ENCODE measurements at places on chromosomes 11 and 22.

- no peak for DNase-seq
Observed at GRCh38 chr22:26580240-26580962, 9.5 kb downstream of the TPST2 start.

GRCh38 chr11:17992916-17993315 lies 19.9 kb downstream of the SERGEF start:
- DNase-seq = no peak

DNA sequence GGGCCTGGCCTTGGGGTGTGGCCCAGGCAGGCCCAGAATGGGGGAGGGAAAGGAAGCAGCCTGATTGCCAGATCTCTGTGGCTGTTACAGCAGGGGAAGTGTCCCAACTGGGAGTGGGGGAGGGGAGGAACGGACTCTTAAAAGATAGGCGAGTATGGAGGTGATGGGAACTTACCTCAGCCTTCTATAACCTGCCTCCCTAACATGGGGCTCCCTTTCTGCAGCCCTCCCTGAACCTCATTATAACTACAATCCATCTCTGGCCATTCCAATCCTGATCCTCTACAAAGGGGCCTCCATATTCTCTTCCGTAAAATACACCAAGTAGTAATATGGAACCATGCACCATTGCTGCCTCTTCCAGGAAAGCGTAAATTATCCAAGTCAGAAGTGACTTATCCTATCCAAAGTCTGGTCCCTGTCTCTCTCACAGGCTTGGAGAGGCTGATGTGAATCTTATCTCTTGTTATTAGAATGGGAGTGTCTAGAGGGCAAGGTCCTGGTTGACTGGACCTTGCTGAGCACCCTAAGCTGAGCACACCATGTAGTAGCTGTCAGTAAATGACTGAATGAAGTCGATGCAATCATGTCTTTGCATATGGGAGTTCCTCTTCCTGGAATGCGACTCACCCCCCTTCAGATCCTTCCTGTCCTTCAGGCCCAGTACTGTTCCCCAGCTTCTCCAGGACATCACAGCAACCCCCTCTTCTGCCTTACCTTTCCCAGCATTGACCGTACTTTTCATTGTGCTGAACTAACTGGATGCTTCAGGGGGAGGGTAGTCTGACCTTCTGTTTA lies 5.9 kb downstream of the RHOG start:
- no peak for DNase-seq

GRCh38 chr11:94507485-94507884 lies 4.8 kb upstream of the C11orf97 start:
- DNase-seq = no peak

DNA sequence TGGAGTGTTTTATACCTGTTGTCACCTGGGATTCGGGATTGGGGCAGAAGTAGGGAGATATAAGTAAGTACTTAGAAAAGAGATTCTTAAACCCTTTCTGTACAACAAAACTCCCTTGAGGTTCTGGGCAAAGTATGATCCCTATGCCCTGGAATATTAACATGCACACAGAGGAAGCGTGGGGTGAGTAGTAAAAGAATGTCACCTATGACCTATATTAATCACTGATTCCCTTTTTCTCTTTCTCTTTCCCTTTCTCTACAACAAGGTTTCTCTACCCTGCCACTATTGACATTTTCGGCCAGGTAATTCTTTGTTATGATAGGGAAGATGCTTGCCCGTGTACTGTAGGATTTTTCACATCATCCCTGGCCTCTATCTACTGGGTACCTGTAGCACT lies 209.7 kb upstream of the PLET1 start:
- no peak for DNase-seq

DNA sequence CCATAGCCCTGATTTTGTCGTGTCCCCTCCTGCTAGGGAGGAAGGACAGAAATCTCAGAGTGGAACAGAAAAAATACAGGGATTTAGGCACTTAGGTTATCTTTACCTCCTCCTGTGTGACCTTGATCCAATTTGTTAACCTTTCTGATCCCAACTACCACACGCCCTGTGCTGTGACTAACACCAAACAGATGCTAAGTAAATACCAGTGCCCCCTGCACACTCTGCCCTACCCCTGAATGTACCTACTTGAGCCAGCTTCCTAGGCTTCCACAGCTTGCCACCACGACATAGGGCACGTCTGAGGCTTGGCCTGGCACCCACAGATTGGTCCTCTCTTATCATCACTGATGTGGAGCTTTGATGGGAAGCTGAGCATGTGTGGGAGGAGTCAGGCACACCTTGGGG lies 9.2 kb downstream of the MYO18B start:
- no peak for DNase-seq

GRCh38 chr22:45832180-45832579 lies 144.8 kb downstream of the WNT7B start:
- DNase-seq = no peak

DNA sequence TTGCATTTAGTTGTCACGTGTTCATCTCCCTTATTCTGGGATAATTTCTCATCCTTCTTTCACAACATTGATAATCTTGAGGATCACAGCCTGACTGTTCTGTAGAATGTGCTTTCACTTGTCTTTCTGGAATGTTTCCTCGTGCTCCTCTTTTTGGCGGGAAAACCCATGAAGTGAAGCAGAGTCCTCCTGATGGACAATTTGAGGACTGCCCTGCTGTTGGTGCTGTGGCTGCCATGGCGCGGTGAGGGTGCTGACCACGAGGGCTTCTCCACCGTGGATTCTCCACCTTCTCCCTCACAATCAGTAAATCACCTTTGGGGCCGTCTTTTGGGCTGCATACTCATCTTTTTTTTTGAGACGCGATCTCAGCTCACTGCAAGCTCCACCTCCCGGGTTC lies 946.9 kb downstream of the BRD1 start:
- DNase-seq = no peak

Data from NAMALWA (cell line).